Stimulated activated CD8-positive, alpha-beta memory T cell treated with anti-CD3 and anti-CD28 coated beads, Interleukin-7, amount 100 ng/mL, for 48 hours (primary cell): ENCODE measurements at places on chromosomes 4 and X.

- DNase-seq = no peak
These were observed 18.9 kb downstream of the TMEM175 start for GRCh38 chr4:951186-951585.

GRCh38 chrX:41001327-41001726, 83.9 kb upstream of the USP9X start:
- DNase-seq = no peak

- no peak for DNase-seq
These were observed 5.0 kb upstream of the PSAPL1 start for GRCh38 chr4:7439699-7440098.

DNA sequence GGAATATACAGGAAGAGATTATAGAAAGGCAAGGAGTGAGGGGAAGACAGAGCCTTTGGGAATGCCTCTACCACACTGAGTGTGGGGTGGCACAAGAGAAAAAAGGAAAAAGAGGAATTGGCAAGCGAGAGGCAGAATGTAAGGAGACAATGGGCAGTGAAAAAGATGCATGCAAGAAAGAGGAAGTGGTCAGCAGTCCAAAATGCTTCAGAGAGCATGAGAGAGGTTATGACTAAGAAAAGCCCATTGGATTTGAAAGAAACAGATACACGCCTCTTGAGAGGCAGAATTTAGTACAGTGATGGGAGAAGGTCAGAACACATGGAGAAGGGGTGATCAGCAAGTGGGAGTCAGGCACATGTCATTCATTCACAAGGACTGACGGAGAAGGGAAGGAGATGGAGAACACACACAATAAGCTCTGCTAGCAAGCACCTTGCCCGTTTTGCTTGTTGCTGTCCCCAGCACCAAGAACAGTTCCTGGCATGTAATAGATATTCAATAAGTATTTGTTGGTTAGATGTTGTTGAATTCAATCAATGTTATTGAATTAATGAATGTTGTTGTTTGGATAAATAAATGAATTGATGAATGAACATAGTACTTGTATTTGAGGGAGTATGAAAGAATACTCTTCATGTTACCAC, 6.3 kb downstream of the DCHS2 start:
- DNase-seq = no peak

GRCh38 chrX:49876750-49877149, 2.5 kb upstream of the USP27X start:
- DNase-seq = no peak

- DNase-seq = no peak
These were observed 18.8 kb upstream of the VSIG1 start for GRCh38 chrX:108025954-108026600.

DNA sequence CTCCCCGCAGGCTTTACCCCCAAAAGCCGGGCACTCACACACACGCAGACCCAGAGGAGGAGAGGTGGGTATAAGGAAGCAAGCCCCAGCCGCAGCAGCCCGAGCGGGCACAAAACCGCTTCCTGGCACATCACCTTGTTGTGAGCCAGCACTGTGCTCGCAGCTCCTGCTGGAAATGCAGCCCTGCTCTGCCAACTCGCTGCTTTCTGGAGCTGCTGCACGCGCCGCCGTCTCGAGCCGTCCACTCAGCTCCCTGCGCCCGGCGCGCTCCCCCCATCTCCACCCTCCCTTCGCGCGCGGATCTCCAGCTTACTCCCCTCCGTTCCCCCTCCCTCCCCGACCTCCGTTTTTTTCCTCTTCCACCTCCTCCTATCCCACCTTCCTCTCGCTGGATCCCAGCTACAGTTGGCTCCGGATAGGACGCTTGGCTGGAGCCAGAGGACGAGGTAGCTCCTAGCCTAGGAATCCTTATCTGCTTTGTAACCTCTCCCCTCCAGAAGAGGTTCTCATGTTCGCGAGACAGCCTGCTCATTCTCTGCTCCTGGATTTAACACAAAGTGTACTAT, at the start of gene SPOCK3:
TSS of gene SPOCK3 (minus strand) at position 179 of the 566 bp plus-strand sequence.
- DNase-seq = no peak

DNA sequence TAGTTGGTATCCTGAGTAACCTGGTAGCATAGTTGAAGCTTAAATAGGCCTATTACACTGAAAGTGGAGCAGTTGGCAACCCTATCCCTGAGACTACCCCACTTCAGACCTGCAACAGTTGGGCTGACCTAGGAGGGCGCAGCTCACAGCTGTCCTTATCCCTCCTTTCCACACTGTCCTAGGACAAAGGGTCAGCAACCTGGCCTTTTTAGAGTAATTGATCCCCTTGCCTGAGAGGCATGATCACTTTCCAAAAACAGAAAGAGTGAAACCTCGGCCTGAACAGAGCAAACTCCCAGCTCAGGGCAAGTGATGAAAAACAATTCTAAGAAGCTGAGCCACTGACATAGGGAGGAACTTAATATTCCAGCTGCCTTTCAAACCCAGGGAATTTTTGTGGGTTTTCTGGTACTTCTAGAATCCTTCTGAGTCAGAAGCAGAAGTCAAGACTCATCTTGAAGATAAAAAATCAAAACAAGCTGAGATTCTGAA, 94.9 kb upstream of the MYOZ2 start:
- no peak for DNase-seq

DNA sequence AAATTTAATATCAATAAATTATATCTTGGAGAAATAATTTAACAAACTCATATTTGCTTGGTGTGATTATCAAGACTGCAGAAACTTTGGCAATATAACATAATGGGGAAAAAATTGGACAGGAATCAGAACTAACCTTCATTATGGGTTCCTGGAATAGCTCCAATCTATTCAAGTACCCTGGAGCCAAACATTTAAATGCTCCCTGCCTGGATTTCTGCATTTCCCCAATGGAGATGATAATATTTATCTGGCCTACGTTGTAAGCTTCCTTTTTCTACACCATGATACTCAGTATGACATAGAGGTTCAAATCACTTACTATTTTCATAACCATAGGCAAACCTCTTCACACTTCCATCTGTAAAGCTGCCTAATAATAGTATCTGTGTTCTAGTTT, 326.8 kb downstream of the TRIML1 start:
- DNase-seq = no peak

DNA sequence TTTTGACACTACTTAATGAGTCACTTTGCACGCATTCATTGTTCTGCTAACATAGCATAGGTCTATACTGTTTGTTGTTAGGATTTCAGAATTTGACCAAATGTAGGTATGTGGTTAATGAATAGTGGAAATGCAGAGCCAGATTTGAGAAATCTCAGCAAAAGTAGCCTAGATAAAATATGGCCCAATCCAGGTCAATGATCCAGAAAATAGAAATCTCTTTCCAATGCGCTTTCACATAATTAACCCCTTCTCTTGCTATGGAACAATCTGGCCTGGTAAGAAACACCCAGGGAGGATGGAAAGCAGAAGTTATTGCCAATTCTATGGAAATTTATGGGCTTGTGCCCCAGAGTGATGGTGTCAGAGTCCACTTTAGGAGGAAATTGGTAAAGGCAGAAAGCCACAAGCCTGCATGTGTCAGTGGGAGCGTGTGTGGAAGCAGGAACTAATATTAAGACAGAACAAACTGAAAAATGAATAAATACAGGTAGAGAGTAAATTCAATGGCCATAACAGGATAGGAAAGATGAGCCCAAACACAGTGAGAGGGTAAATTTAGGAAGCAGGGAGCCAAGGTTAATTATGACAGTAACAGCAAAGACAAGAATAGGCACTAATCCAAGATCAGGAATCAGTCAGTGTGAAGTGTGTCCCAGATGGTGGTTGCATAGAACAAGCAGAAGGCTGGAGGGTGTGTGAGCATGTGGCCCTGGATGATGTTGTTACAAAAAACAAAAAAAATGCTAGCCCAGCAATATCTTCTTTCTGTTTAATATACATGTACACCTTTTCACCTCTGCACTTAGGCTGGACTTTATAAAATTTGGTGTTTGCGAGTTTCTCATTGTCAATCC, 102.9 kb downstream of the SYTL5 start:
- DNase-seq = no peak

GRCh38 chr4:86497980-86498862, 95.9 kb upstream of the PTPN13 start:
- no peak for DNase-seq

GRCh38 chrX:9438933-9439494, 25.8 kb upstream of the TBL1X start:
- no peak for DNase-seq

DNA sequence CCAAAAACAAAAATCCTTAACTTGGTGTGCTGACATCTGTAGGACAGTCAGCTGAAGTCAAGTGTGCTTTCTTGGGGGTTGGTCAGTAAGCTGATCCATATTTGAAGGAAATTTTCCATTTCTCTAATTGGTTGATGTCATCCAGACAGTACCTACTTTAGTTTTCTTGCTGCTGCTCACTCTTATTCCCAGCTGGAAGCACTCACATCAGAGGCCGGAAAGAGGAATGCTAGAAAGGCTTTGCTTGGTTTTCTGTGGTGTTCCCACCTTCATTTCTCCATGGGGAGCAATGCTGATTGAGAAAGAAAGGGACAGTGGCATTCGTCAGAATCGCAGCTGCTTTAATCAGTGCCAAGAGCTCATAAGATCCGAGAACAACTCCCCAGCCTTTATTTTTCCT, 227.0 kb downstream of the C4orf33 start:
- no peak for DNase-seq

- no peak for DNase-seq
These were observed 372.9 kb upstream of the TENM3 start for GRCh38 chr4:181870326-181870725.

DNA sequence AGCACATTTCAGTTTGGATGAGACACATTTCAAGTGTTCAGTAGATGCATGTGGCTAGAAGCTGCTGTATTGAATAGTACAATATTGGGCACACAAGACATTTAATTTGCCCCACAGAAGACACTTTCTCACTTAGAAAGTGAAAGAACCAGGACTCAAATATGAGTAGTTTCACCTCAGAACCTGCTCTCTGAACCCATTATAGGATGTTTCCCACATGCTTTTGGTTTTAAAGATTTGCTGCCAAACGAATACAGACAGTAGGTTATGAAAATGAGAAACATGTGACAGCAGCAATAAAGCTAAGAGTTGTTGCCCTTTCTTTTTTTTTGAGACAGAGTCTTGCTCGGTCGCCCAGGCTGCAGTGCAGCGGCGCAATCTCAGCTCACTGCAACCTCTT, 32.3 kb downstream of the C4orf54 start:
- DNase-seq = no peak

- DNase-seq = no peak
These were observed 34.4 kb upstream of the ACSL1 start for GRCh38 chr4:184860018-184860779.

DNA sequence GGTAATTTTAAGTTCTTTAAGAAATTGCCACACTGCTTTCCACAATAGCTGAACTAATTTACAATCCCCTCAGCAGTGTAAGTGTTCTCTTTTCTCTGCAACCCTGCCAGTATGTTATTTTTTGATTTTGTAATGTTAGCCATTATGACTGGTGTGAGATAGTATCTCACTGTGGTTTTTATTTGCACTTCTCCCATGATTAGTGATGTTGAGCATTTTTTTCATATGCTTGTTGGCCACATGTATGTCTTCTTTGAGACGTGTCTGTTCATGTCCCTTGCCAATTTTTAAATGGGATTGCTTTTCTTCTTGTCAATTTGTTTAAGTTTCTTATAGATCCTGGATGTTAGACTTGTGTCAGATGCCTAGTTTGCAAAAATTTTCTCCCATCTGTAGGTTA, 86.1 kb downstream of the BMP3 start:
- DNase-seq = no peak

DNA sequence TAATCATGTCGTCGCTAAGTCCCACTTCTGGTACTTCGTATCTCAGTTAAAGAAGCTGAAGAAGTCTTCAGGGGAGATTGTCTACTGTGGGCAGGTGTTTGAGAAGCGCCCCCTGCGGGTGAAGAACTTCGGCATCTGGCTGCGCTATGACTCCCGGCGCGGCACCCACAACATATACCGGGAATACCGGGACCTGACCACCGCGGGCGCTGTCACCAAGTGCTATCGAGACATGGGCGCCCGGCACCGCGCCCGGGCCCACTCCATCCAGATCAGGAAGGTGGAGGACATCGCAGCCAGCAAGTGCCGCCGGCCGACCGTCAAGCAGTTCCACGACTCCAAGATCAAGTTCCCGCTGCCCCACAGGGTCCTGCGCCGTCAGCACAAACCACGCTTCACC, 11.3 kb downstream of the PNCK start:
- no peak for DNase-seq

DNA sequence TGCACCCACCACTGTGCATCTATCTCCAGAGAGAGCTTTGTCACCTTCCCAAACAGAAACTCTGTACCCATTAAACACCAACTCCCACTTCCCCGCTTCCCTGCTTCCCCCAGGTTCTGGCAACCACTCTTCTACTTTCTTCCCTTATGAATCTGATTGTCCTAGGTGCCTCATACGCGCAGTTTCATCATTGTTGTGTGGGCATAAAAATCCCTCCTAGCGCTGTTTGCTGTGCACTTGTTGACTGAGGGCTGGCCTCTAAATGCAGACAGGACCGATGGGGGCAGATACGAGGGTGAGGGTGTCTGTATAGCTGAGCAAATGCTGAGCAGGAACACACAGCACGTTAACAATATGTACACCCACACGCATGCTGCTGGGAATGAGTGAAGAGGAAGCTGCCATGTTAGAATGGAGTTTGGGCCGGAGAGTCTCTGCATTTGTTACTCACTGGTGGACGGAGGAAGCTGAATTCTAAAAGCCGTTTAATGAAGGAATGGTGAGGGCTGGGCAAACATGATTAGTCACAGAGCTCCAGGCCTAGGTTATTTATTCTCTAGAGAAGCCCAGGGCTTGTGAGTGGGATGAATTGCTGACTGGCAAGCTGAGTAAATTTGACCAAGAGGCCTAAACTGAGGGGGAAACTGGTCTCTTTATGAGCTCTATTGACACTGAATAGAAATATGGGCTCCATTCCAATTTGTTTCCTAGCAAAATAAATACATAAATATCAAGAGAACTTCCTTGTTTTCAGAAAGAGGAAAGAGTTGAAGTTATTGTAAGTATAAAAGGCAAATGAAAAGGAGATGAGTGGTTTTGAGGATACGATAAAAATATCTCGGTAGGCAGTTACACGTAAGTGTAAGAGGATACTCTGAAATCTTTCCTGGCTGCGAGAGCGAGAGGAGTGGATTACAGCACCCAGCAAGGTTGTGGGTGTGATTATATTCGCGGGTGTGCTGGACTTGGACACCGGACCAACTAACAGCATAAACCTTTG, 95.9 kb upstream of the RPS6KA3 start:
- no peak for DNase-seq

DNA sequence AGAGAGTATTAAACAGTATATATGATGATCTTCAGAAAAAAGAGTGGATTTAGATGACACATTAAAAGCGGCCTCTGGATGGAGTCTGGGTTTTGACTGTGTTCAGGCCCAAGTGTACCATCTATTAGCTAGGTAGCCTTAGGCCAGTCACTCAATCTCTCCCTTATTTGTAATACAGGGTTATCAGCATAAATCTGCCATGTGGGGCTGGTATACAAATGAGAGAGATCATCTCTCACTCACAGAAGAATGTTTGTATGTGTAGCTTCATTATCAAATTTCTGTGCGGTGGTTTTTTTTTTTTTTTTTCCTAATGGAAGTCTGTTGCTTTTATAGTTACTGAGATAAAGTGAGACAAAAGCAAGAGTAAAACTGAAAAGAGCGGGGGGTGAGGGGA, 12.7 kb downstream of the SLC2A9 start:
- no peak for DNase-seq
